ENCODE measurements at places on chromosomes 12 and 14. TPM values are rescaled to one million over a fixed set of nuclear protein-coding genes. Genes with fewer than 3 reads are reported as not detected.

DNA sequence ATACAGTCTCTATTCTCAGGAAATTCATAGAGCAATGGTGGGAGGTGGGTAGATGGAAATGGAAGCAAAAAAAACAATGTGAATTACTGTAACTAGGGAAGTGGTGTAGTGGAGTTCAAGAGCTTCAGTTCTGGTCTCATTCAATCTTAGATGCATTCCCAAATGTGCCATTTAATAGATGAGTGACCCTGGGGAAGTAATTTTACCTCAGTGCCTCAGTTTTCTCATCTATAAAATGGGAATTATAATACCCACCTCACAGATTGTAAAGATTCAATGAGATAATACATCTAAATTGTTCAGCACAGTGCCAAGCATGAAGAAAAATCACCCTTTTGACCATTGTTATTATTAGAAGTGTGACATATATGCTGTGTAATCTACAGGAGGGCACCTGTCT, 173.1 kb downstream of the SLC38A4 start:
- no peaks in the 10 kb centered on the region for H3K27me3 ChIP-seq
- H3K4me3 ChIP-seq = no peak overlapping the region
- DNase-seq = no peak
- no peaks in the 10 kb centered on the region for H3K4me1 ChIP-seq

HCAR3 gene
- total RNA-seq = not detected

DNA sequence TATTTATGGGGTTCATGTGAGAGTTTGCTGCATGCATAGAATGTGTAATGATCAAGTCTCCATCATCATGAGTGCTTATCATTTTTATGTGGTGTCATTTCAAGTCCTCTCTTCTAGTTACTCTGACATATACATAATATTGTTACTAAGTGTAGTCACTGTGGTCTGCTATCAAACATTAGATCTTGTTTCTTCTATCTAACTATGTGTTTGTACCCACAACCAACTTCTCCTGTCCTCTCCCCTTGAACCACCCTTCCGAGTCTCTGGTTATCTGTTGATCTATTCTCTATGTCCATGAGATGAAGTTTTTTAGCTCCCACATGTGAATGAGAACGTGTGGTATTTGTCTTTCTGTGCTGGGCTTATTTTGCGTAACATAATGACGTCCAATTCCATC, 107.7 kb downstream of the RAD51B start:
- no peak for DNase-seq
- no peaks in the 10 kb centered on the region for H3K27me3 ChIP-seq
- H3K4me3 ChIP-seq = no peak overlapping the region
- H3K27ac ChIP-seq = no peak overlapping the region
- peaks cover 4% of the 10 kb centered on the region for H3K4me1 ChIP-seq

- no peak overlapping the region for H3K27ac ChIP-seq
- peak; percentile 26 for DNase-seq
- H3K4me1 ChIP-seq = no peaks in the 10 kb centered on the region
- H3K36me3 ChIP-seq = no peaks in the 10 kb centered on the region
Observed at GRCh38 chr14:71339650-71340415, 432.6 kb downstream of the PCNX1 start.

DNA sequence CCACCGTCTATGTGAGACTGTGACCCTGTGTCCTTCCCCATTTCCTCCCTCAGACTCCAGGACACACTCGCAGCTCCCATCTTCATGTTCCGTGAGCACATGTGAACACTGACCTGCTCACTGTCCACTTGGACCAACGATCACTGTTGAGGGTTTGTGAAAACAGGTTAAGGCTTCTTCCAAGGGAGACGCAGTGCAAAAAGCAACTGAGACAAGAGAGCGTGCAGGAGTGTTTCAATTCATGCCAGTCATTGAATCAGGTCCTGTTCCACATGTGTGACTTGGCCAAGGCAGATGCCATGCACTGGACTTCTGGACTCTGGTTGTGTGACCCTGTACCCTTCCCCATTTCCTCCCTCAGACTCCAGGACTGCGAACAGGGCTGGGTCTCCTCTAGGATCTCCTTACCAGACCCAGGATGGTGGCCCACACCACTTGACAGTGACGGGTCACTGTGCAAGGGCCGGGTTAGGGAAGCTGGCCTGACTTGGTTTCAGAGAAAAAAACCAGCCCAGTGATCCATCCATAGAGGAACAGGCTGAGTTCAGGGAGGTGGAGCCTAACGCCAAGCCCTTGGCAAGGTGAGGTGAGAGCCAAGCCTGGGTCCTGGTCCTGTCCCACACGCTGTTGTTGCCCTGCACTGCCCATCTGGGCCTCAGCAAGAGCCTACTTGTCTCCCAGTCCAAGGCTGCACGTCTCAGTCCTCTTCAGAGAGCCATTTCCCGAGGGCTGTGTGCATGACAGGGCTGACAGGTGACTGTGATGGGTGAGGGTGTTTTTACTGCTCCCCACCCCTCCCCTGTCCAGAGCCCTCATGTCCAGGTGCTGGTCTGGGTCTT, 5.7 kb upstream of the KRT5 start:
- H3K4me3 ChIP-seq = no peak overlapping the region
- no peak for DNase-seq
- no peaks in the 10 kb centered on the region for H3K4me1 ChIP-seq
- no peaks in the 10 kb centered on the region for H3K36me3 ChIP-seq

C12orf50 gene
- total RNA-seq = 0.30 TPM

DNA sequence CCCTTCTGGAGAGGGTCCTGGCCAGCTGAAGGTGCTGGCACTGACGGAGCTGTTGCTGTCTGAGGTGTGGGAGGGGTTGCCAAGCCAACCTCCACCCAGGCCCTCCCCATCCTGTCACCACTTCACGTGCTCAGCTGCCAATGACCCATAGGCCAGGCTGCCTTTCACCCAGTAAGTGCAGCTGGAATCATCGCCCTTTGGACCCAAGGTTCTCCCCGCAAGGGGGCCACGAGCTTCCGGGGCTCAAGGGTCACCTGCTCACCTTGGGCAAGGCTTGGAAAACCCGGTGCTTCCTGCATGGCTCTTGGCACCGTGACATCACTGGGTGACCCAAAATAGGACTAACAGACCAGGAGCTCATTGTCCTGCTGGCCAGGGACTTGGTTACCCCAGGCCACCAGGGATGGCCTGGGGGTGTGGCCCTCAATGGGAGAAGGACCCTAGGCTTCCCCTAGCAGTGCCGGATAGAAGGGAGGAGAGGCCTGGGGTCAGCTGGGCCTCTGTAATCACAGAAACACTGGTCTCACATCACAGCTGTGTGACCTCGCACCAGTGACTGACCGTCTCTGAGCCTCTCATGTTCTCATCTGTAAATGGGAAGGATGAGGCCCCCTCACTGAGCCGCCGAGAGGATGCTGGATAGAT, 51.3 kb downstream of the CCDC85C start:
- no peak overlapping the region for H3K27ac ChIP-seq
- no peak overlapping the region for H3K4me3 ChIP-seq
- no peak for DNase-seq
- H3K4me1 ChIP-seq = no peaks in the 10 kb centered on the region
- no peaks in the 10 kb centered on the region for H3K36me3 ChIP-seq

DNA sequence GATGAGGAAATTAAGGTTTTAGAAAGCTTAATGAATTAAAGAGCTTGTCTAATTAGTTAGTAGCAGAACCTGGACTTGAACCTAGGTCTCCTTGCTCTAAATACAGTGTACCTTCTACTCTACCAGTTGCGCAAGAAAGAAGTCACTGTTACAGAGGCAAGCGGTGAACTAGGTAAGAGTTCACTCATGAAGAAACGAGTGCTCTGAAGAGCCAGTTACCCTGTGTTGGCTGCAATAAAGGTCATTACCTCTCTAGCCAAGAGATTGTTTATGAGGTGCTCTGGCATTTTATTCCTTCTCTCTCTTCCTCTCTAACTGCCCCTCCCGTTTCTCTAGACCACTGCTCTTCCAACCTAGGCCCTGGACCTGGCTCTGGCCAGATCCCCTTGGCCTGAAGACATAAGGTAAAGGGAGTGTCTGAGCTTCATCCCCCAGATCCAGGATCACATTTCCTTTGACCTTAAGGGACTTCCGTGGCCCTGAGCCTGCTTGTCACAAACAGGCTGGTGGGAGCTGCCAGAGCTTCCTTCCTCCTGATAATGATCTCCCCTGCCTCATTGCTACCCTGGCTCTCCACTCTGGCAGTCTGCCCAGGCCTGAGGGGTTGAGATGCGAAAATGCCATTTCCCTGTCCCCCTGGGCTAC, 1.9 kb downstream of the RNASE7 start:
- H3K27ac ChIP-seq = no peak overlapping the region
- no peak overlapping the region for H3K4me3 ChIP-seq
- H3K36me3 ChIP-seq = no peaks in the 10 kb centered on the region
- peaks cover under 1% of the 10 kb centered on the region for H3K4me1 ChIP-seq
- H3K27me3 ChIP-seq = peaks cover 15% of the 10 kb centered on the region
- DNase-seq = peak; percentile 9

ZNF268 gene
- 18.2 TPM for total RNA-seq

ACTR6 gene
- 24.7 TPM for total RNA-seq

DNA sequence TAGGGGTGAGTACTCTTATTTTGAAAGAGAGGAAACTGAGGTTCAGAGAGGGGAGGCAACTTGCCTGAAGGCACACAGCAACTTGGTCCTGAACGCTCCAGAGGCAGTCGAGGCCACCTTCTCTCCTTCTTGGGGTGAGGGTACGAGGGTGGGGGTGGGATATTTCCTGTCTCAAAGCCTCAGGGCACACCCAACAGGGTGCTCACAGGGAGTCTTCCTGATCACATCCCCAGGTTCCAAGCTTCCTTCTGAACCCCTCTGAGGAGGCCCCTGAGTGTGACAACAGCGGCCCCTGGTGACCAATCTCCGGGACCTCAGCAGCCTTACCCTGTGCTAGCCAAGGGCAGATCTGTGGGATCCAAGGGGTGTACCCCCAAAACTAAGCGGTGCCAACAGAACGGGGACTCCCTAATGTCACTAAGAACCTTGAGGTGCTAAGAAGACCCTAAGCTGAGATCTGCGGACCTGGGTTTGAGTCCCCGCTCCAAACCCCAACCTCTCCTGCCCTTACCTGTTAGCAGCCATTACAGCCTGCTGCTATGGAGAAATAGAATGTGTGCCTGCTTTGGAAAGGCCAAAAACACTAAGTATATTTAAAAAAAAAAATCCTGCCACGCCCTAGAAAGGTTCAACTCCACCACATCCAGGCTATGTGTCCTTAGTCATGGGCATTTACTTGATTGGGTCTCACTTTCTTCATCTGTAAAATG, 57.9 kb downstream of the TRPV4 start:
- no peak overlapping the region for H3K27ac ChIP-seq
- H3K27me3 ChIP-seq = no peaks in the 10 kb centered on the region
- no peaks in the 10 kb centered on the region for H3K4me1 ChIP-seq
- no peaks in the 10 kb centered on the region for H3K36me3 ChIP-seq

GRCh38 chr12:88957358-88957757, 377.1 kb upstream of the KITLG start:
- no peak overlapping the region for H3K4me3 ChIP-seq
- peaks cover 23% of the 10 kb centered on the region for H3K4me1 ChIP-seq
- no peak for DNase-seq
- H3K27ac ChIP-seq = no peak overlapping the region
- no peaks in the 10 kb centered on the region for H3K27me3 ChIP-seq

GRCh38 chr12:1799051-1799881, 21.1 kb upstream of the LRTM2 start:
- H3K36me3 ChIP-seq = no peaks in the 10 kb centered on the region
- H3K27ac ChIP-seq = no peak overlapping the region
- no peak overlapping the region for H3K4me3 ChIP-seq
- H3K4me1 ChIP-seq = peaks cover 12% of the 10 kb centered on the region

ADCY4 gene
- 87.0 TPM for total RNA-seq

DNA sequence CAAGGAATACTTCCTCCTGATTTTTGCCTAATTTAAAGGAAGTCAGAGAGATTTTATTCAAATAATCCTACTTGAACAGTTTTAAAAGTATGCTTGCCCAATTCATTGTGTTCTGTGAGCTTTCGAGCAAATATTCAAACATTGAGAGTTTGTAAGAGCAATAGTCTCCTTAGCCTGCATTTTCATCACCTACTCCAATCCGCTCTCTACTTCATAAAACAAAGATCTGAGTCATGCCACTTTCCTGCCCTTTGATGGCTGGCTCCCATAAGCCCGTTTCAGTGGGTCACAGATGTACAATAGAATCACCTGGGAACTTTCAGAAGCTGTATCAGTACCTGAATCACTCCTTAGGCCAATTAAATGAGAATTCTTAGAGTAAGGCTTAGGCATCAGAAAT, 319.2 kb downstream of the PDZRN4 start:
- no peaks in the 10 kb centered on the region for H3K36me3 ChIP-seq
- no peak overlapping the region for H3K27ac ChIP-seq
- no peak overlapping the region for H3K4me3 ChIP-seq
- peaks cover 2% of the 10 kb centered on the region for H3K4me1 ChIP-seq

DNA sequence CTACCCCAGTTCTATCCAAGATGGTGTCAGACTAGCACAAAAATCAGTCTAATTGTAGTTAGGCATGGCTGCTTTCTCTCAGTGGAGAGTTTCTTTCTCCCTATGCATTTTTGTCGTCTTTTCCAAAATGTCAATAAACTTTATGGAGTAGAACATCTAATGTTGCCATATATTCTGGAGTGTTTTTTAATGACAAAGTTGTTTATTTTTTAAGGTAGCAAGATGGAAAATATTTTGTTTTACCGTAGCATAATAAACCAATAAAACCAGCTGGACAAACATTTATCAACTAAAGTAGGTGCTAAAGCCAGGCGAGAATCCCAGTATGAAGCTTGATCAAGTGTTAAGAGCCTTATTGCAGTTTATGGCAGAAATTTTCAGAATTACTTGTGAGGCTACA, 146.3 kb downstream of the TMTC2 start:
- no peak overlapping the region for H3K4me3 ChIP-seq
- no peak overlapping the region for H3K27ac ChIP-seq
- no peak for DNase-seq
- no peaks in the 10 kb centered on the region for H3K27me3 ChIP-seq

SLCO1B3 gene
- total RNA-seq = not detected

BICDL1 gene
- total RNA-seq = not detected

ZDHHC22 gene
- 0.24 TPM for total RNA-seq

DEGS2 gene
- total RNA-seq = not detected

TOMM20L gene
- not detected for total RNA-seq

DNA sequence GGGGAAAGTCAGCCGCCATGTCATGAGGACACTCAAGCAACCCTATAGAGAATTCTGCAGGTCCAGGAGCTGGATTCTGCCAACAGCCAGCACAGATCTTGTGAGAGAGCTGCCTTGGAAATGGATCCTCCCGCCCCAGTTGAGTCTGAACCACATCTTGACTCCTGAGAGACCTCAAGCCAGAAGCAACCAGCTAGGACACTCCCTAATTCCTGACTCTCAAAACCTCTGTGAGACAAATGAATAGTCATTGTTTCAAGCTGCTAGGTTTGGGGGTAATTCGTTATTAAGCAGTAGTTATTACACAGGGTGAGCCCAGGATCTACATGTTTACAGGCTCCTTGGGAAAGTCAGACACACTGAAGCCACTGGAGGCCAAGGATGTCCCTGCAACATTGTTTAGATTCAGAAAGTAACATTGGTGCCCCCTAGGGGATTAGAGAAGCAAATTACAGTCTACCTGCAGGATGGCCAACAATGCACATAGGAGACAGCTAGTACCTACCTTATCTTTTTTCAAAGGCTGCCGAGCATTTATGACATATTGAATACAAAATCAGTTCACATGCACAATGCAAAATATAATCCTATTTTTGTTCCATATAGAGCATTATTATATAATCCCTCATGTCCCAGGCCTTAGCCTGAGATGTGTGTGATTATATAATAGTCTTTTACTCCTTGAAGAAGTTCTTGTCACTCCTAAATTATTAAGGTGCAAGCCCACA, 57.9 kb upstream of the FICD start:
- peak; percentile 51 for DNase-seq
- no peak overlapping the region for H3K27ac ChIP-seq
- no peaks in the 10 kb centered on the region for H3K27me3 ChIP-seq
- no peaks in the 10 kb centered on the region for H3K4me1 ChIP-seq
- no peak overlapping the region for H3K4me3 ChIP-seq
